Bladder microvascular endothelial cell (primary cell): ENCODE measurements at places on chromosomes 16 and 17. TPM values are rescaled to one million over a fixed set of nuclear protein-coding genes. Genes with fewer than 3 reads are reported as not detected.

Gene ENDOV
- total RNA-seq: 17.5 and 21.3 TPM in 2 replicates

Gene SNX11
- 10.8 and 19.4 TPM in 2 replicates for total RNA-seq

Gene TOX3
- not detected in 2 replicates for total RNA-seq

Gene CLCN7
- total RNA-seq: 44.7 and 105 TPM in 2 replicates

Gene PITPNM3
- 0.13 and 0.16 TPM in 2 replicates for total RNA-seq

Gene ZNF778
- 5.7 and 18.1 TPM in 2 replicates for total RNA-seq

Gene KRT12
- total RNA-seq: not detected in 2 replicates

Gene SLC47A2
- not detected in 2 replicates for total RNA-seq

Gene CEP95
- 18.5 and 29.3 TPM in 2 replicates for total RNA-seq

Gene CEMP1
- total RNA-seq: not detected in 2 replicates

Gene OR2C1
- total RNA-seq: not detected in 2 replicates

Gene TEX19
- total RNA-seq: not detected in 2 replicates

Gene IL21R
- total RNA-seq: 0.16 TPM in 1 of 2 replicates, not detected in the other

Gene LCAT
- total RNA-seq: 3.4 and 11.4 TPM in 2 replicates

Gene TVP23A
- not detected in 2 replicates for total RNA-seq

Gene CES4A
- 0.49 and 1.7 TPM in 2 replicates for total RNA-seq

Gene EFCAB3
- total RNA-seq: not detected in 2 replicates

Gene RETREG3
- 40.3 and 50.0 TPM in 2 replicates for total RNA-seq

Gene KRT39
- not detected in 2 replicates for total RNA-seq

Gene MPV17L
- total RNA-seq: under 0.01 and 0.19 TPM in 2 replicates
